NCI-H446 treated with DMSO at 0.1 percent for 48 hours (cell line): ENCODE measurements at places on chromosomes 2 and 18.

DNA sequence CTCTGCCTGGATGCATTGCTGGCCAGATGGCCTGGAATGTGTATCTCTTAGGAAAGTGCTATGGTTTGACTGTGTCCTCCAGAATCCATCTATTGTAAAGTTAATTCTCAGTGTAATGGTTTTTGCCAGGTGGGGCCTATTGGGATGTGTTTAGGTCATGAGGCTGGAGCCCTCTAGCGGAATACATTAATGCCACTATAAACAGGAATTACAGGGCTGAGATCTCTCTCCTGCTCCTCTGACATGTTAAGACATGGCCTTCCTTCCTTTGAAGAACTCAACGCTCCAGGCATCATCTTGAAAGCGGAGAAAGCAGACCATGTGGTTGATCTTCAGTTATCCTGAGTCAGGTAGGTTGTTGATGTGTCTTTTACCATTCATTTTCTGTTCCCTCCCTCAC is 276.4 kb downstream of the RPIA start:
- DNase-seq = no peak

- no peak for DNase-seq
Observed at GRCh38 chr2:100518801-100519200, 44.0 kb upstream of the PDCL3 start.

- DNase-seq = no peak
Observed at GRCh38 chr2:218582076-218582475, 13.4 kb downstream of the CNOT9 start.

GRCh38 chr18:38305961-38306360 is 740.4 kb upstream of the CELF4 start:
- no peak for DNase-seq

- no peak for DNase-seq
Observed at GRCh38 chr2:99545604-99546003, 55.8 kb upstream of the REV1 start.

DNA sequence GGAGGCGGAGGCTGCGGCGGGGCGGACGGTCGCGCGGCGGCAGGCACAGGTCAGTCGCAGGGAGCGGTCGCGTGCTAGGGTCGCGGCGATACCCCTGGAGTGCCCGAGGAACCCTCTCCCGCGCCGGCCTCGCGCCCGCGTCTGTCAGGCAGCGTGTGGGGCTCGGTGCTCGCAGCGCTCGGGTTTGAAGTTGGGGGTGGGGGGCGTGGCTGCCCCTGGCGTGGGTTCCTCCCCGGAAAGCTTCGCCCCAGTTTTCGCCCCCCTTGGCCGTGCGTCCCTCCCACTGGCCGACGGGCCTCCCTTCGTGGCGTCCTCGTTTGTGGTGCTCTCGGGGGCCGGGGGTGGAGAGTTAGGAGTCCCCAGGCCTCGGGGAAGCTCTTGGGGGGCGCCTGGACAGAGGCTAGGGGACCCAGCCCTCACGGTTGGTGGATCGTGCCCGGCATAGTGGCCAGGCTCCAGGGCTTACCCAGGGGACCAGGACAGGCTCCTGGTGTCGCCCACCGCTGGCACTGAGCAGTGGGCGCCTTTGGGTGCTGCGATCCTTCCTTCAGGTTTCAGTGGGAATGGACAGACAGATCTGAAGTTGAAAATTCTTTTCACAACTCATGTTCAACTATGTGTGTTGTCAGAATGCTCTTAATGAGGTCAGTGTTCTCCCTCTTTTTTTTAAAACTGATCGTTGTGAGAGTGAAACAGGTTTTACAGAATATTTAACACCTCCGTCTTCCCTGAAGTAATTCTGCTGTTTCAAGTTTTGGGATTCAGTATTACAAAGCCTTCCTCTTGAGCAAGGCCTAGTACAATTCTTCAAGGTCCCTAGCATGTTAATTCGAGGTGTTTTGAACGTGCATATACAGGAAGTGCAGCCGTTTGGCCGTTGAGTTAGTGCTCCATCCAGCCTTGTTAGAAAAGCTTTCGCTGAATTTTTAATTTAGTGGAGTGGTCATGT is 604 bp downstream of the RALBP1 start:
- DNase-seq = no peak

GRCh38 chr2:98852932-98853331 is 83.1 kb downstream of the CRACDL start:
- no peak for DNase-seq

DNA sequence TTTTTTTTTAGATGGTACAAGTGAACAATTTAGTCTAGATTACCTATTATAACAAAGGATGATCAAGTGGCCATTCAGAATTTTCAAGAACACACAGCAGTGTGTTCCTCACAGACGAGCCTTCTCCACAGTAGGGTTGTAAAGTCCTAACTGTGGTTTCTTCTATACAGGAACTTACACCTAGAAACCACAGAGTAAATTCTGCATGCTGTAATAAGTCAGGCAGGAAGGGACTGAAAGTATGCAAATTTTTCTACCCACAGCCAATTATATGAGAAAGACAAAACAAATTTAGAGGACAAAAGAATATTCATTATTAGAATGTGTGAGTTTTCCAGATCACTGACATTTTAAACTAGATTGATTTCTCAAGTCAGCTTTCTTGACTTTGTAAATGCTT is 99.5 kb downstream of the RBMS1 start:
- no peak for DNase-seq

- no peak for DNase-seq
Observed at GRCh38 chr2:101560780-101561315, 85.9 kb upstream of the RFX8 start.

DNA sequence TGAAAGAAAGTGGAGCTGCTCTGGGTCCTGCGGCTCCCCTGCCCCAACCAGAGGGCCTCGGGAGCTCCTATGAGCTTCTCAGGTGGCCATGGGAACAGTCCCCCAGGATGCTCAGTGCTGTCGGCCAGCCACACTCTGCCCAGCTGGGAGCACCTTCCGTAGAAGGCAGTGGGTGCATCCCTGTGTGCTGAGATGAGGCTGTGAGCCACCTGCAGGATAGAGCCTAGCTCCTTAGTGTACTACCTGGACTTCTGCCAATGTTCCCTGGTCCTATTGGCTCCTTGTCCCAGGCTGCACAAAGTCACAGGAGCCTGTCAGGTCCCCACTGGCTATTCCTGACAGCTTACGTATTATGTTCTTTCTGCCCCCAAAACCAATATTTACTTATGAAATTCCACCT is 16.1 kb downstream of the PRELID3A start:
- no peak for DNase-seq

DNA sequence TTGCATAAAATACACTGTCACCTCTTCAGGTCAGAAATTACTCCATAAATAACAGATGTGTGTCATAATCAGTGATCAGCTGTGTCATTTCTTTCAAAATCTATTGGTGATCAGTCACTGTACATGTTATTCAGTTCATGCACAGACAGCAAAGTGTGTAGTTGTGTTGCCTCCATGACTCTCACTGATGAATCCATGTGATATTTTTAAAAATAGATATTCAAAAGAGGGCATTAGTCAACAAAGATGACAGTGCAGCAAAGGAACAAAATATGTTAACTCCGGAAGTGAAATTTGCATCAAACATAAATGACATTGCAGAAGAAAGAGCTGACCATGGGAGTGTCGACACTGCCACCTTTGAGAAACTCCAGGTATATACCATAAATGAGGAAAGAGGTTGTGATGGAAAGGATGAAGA is 17.1 kb upstream of the MCM6 start:
- no peak for DNase-seq

DNA sequence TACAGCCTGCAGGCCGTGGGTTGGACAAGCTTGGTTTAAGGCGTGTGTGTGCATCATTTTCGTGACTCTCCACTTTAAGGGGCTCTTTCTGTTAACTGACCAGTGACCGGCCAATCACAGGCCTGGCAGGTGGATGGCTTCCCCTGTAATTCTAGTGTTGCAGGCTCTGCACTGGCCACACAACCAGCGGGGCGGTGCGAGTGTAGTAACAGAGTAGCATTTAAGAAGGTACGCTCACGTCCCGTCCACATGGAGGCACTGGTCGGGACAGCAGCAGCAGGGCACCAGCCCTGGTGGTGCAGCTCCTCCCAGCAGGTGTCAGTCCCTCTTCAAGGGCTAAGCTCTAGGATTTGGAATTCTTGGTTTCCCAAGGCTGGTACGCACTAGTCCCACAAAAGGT is 8.0 kb upstream of the ANO7 start:
- no peak for DNase-seq

DNA sequence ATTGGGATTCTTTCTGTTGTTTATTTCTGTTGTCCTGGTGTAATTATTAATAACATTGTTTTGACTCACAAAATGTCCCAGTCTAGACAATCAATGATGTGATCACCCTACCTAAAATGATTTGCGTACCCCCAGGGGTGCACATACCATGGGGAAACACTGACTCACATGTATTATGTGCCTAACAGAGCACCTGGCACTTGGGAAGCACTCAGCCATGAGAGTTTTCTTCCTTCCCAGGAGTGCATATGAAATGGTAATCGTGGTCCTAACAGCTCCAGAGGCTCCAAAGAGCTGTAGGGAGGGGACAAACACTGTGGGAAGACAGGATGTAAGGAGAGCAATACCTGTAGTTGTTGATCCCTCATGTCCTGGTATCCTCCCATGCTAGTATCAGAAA is 187.8 kb upstream of the ERBB4 start:
- DNase-seq = no peak

DNA sequence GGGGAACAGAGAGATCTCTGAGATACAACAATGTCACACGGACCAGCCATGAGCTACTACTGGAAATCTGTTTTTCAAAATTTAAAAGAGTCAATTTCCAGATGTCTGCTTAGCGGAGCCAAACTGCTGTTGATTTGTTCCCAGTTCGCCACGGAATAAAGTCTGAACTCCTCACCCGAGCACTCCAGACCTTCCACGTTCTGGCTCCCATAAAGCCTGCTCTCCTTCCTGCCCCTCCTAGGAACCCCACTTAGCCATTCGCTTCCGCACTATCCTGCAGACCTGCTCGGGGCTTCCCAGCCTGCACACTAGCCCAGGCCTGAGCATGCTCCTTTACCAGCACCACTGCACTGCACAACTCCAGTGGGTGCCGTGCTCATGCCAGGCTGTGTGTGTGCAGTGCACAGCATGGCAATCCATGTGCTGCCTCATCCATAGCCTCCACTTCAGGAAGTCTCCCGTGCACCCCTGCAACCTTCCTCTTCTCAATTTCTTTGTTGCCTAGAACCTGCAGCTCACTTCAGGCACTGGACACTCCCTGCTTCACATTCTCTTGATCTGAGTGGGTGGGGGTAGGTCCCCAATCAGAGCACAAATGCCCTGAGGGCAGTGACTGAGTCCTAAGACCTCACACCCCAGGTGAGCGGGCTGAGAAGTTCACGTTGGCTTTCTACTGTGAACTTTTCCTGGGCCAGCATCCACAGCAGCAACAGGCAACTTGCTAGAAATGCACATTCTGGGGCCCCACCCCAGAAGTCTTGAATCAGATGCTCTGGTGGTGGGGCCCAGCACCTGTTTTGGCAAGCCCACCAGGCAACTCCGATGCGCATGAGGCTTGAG is 53.7 kb downstream of the ZBTB7C start:
- no peak for DNase-seq

- no peak for DNase-seq
Observed at GRCh38 chr18:58980991-58981390, 116.3 kb downstream of the ZNF532 start.

- no peak for DNase-seq
Observed at GRCh38 chr2:85908506-85908905, 19.7 kb upstream of the ST3GAL5 start.

DNA sequence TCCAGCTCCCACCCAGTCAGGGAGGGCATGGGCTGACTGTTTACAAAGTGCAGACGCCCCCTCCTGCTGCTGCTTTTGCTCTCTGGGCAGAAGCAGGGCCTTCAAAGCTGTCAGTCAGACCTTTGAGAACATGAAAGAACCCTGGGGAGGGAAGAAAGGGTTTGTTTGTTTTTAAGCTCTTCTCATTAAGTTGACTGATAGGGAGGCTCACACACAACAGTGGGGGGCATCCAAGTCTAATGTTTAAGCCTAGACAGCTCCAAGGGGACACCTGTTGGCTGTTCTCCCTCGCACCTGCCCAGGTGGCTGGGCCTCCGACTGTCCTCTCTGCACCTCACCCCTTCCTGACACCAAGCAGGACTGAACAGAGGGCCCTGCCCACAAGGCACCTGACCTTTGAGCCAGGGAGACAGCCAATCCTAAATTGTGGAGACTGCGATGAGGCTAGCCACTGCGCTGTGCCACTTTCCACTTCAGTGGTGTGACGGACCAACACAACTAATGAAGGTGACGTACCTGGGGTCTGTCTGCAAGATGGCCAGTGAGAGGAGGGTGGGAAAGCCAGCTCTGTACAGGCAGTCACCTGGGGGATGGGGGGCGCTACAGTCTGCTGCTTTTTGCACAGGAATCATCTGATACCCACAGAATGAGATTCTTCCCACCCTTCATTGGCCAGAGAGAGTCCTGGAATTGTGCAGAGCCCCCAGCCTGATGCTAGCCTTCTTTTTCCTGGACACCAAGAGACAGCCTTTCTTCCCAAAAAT is 16.3 kb downstream of the ST6GAL2 start:
- no peak for DNase-seq

GRCh38 chr2:160783474-160783873 is 289.9 kb upstream of the RBMS1 start:
- no peak for DNase-seq

- DNase-seq = peak; percentile 28
Observed at GRCh38 chr2:186349508-186349907, 136.6 kb upstream of the ZC3H15 start.
